Activated T-helper 9 cell treated with anti-CD3 and anti-CD28 coated beads, Interleukin-2, amount 50 U/mL, for 16 hours (primary cell): ENCODE measurements at places on chromosomes 11 and 22.

- no peak for DNase-seq
Measured at GRCh38 chr11:93875637-93876036, 25.2 kb upstream of the VSTM5 start.

GRCh38 chr11:40030867-40031266, 1428.6 kb downstream of the LRRC4C start:
- DNase-seq = no peak

GRCh38 chr11:36557991-36558390, 9.8 kb upstream of the RAG1 start:
- DNase-seq = no peak

DNA sequence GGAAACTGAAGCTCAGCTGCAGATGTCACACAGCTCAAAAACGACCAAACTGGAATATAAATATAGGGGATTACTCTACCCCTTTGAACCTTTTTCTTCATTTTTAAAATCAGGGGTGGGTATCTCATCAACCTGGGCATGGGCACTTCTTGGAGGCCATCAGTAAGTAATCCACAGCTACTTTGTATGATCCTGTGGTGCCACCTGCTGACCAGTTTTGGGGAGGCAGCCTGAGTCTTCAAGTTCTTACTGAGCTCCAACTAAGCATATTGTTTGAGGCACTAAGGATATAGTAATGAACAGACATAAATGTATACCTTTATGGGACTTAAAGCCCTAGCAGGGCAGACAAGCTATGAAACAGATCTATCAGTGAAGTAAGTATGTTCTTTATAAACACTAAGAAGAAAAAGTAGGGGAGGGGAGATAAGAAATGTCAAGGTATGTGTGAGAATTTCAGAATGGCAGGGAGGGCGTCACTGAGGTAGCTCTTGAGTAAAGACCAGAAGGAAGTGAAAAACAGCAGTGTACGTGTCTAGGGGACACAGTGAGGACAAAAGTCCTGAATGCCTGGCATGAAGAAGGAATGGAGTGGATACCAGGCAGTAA, 18.4 kb downstream of the TUB start:
- DNase-seq = peak; percentile 56

DNA sequence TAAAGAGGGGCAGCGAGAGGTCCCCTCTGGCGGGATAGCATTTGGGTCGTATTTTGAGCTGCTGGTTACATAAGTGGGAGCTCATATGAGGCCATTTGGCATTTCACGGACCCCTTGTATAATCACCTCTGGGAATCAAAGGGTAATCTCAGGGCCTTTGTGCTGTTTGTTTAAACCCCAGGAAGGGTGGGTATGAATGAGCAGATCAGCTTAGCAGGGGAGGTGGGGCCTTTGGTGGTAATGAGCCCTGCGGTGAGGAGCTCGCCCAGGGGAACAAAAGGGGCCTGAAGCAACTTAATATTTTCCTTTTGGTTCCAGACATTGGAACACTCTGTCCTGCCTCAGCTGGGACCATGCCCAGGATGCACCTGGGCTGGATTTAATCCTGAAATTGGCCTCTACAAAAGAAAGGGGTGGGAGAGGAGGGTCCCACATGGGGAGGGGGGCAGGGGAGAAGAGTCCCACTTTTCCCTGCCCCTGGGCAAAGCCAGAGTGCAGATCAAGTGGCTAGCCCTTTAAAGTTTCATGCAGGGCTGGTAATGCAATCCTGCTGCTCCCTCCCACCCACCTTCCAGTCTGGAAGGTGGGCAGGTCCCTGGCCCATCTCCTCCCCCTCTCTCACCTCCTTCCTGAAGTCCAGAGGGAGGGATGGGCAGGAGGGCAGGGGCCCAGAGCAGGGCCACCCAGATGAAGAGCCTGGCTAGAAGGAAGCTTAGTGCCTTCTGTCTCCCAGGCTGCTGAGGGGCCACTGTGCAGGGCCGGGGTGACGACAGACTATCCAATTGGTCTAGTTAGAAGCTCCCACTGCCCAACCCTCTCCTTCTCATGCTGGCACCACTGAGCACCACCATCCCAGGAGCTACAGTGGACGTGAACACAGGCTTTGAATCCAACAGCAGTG, 10.5 kb downstream of the TSKU start:
- DNase-seq = no peak
